ENCODE measurements at places on chromosomes 3 and 15.
A peak's percentile ranks its signal among the peaks of the same experiment; 100 is the strongest.

- no peak for DNase-seq
Measured at GRCh38 chr3:153785901-153786300, 335.3 kb upstream of the ARHGEF26 start.

DNA sequence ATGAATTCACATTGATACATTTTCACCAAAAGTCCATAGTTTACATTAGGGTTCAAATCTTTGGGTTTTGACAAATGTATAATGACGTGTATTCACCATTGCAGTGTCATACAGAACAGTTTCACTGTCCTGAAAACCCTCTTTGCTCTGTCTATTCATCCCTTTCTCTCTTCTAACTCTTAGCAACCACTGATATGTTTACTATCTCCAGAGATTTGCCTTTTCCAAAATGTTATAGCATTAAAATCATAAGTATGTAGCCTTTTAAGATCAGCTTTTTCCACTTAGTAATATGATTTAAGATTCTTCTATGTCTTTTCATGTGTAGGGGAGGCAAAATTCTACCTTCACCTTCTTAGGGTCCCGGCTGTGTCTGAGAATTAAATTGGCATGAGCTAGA lies 203.8 kb downstream of the TPRG1 start:
- DNase-seq = no peak

GRCh38 chr15:85440451-85440850 lies 60.0 kb downstream of the AKAP13 start:
- DNase-seq = no peak

- no peak for DNase-seq
Measured at GRCh38 chr15:62083194-62084154, 16.7 kb downstream of the C2CD4A start.

DNA sequence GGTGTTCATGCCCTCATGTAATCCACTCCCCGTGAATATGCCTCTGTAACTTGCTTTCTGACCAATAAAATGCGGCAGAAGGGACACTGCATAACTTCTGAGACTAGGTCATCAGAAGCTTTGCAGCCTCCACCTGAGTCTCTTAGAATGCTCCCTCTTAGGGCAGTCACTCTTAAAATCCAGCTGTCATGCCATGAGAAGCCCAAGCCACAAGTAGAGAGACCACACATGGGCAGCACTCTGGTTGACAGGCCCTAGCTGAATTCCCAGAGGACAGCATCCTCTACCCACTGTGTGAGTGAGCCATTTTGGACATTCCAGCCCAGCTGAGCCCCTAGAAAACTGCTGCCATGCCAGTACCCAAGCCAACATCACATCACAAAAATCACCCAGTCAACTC lies 41.4 kb downstream of the SCAPER start:
- DNase-seq = no peak

DNA sequence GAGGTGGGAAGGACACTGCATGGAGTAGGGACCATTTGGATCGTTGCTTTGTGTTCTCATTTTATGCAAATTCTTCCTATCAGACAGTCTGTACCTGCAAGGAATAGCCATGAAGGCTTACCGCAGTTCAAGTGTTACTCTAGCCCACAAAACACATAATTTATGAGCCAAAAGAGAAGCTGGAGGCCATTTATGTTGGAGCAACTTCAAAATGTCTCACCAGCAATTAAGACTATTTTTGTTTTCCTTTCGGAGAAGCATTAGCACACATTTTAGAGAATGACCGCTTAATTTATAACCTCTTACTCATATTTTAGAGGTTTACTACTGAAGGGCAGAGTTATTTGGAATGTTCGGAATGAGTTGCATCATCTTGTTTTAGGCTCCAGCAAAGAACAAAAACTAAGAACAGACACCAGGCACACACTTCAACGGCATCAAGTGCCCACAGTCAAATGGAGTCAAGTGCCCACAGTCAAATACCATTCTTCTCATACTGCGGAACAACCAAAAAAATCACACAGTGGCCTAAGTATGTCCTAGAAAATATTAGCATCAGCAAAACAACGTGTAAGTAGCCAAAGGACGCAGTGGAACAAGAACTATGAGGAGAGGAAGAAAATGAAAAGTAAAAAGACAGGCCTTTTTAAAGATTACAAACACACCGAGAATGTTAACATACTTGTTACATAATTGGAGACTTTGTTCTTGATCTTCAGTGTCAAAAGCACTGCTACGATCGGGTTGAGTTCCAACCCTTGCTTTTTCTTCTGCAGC lies 17.5 kb upstream of the GOLGA8J start:
- no peak for DNase-seq

- peak; percentile 20 for DNase-seq
Measured at GRCh38 chr15:78264304-78265136, at the start of gene DNAJA4. Gene DNAJA4, plus strand, starts transcription at chr15:78264562. Its CDS starts 202 bp downstream, at chr15:78264764.

GRCh38 chr3:151379083-151379734 lies 5.3 kb downstream of the P2RY12 start:
- DNase-seq = no peak

- no peak for DNase-seq
Measured at GRCh38 chr3:188792793-188793192, 379.0 kb upstream of the TPRG1 start.

GRCh38 chr3:106710596-106710995 lies 666.6 kb upstream of the CCDC54 start:
- DNase-seq = no peak

DNA sequence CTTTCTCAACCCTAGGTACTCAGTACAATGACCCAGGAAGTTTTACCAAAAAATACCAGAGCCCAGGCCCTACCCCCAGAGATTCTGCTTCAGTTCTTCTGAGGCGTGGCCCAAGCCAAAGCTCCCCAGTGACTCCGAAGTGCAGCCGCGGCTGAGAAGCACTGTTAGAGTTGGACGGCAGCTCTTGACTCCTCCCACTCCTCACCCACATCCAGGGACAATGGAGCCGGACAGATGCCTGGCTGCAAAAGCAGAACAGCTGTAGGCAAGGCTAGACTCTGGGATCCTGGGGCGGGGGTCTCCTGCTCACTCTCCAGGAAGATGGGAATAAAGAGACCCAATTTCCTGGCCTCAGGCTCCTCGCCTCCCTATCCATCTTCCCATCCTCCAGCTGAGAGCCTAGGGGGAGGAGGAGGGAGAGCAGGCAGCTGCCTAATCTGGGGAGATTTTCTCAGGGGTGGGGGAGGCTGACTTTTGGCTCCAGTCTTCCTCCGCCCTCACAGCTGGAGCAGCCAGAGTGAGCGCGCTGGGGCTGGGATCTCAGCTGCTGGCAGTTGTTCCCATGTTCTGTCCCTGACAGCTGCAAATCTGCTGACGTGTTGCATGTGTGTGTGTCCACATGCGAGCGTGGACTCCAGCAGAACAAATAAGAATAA lies 223.8 kb downstream of the OPA1 start:
- no peak for DNase-seq

Data from stimulated activated CD8-positive, alpha-beta memory T cell treated with anti-CD3 and anti-CD28 coated beads, Interleukin-2, amount 100 ng/mL, for 1 hour (primary cell).